Stimulated activated CD8-positive, alpha-beta memory T cell treated with anti-CD3 and anti-CD28 coated beads, Interleukin-2, amount 100 ng/mL, for 1 hour (primary cell): ENCODE measurements at places on chromosomes 11 and 22.

DNA sequence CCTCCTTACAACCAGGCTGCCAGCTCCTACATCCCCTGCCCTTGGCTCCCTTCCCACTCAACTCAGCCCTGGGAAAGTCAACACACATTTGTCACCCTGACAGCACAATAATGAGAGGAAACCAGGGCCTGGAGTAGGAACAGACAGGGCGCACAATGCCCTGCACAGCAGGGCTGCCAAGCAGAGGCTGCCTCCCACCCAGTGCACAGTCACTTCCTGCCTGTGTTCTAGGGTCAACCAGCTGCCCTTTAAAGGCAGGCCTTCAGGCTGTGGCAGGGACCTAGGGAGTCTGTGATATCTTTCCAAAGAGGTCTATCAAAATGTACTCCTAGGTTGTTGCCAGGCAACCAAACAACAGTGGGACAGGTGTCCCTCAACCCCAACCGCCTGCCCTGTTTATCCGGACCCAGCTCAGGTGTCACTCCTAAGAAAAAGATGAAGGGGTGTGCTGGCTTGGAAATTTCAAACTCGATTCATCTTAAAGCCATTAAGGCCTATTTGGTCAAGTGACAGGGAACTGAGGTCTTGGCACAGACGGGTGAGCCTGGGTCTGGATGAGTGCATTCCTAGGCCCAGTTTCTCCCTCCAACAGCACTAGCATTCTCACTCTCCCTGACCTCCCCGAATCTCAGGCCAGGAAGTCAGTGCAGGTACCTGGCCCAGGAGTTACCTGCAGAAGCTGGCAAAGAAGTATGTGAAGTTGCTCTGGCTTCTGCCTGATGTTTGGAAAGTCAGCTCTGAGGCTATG lies 110.3 kb upstream of the PITPNB start:
- no peak for DNase-seq

DNA sequence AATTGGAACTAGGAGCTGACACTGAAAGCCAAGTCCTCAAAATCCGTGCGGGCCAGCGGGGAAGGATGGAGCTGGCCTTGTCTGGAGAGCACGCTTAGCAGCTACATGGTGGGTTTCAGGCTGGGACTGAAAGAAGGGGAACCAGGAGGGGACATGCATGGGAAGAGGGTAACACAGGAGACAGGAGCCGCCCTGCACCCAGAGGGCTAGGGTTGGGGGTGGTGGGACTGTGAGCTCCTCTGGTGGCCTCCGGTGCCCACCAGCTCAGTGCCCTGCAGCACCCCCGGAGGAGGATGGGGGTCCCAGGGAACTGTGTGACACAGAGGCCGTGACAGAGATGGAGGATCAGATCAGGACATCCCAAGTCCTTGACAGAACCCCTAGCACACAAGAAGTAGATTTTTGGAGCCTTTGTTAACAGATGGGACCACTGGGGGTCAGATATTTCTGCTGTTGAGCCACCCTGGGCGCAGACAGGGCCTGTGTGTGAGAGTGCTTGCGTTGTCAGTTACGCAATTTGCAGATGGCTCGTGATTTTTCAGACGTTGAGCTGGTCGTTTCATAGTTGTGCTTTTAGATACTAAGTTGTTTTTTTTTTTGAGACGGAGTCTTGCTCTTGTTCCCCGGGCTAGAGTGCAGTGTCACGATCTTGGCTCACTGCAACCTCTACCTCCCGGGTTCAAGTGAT lies 21.3 kb upstream of the GRAMD4 start:
- no peak for DNase-seq

DNA sequence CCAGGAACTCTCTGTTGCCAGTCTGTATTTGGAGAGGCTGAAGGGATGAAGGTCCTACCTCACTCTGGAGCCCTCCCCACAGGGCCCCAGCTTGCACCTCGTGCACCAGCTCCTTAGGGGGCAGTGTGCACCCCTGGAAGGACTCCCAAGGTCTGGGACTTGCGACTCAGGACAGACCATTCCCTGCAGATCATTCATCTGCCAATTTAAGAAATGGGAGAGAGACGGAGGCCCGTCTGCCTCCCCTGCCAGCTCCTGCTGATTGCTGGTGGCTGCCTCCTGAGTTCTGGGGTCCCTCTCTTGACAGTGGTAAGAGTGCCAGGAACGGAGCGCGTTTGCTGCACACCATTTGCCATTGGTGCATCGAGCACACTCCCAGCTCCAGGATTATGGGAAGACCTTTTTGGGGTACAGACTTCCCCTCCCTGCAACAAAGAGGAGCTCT lies 27.4 kb upstream of the MALAT1 start:
- DNase-seq: no peak

GRCh38 chr11:62999649-63000048 lies 14.9 kb upstream of the SLC22A6 start:
- no peak for DNase-seq

DNA sequence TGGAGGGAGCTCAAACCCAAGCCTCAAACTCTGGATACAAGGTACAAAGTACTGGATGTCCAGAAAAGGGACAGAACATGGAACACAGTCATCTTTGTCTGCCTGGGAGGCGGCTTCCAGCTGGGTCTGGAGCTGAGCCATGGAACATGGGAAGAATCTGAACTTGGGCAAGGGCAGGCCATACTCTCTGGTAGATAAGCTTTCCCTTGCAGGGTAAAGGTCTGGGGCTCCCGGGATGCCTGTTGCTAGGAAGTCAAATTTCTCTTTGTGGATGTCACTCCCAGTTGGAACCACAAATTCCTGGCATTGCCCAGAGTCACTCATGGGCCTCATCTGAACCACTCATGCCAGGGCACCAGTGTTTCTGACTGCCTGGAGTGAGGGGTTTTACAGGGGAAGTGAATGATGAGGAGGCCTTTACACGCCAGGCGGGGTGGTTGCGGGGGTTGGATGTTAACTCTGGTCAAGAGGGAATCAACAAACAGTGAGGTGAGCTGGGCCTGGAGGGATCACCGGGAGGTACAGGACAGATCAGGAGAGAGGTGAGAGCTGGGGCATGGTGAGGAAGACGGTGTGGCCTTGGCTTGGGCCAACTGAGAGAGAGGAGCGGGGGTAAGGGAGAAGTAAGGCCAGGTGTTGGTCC lies 5.7 kb downstream of the FTH1 start:
- no peak for DNase-seq

DNA sequence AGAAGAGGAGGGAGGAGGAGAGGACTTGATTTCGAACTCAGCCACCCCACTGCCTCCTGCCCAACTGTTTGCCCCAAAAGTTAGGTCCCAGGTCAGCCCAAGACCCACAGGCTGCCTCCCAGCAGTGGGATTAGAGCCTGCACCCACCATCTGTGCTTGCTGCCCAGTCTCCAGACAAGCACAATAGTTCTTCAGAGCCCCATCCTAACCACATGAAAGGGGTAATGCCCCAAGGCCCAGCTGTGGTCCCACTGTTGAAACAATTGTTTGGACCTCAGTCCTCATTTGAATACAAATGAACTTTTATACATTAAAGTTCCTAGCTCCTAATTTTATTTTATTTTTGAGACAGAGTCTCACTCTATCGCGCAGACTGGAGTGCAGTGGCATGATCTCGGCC lies 5.4 kb upstream of the VPS51 start:
- DNase-seq: no peak

DNA sequence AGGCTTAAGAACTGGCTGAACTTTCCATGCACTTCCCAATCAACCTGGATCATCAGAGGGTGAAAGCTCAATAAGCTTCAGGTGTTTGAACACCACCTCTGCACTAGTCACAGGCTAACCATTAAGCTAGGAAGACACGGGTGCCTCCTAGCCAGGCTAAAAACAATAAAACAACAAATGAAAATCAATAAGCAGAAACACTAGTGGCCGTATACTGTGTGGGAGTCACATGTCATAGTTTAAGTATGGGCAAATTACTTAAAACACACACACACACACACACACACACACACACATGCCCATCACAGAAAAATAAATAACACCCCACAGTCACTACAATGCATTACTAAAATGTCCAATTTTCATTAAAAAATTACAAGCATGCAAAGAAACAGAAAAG lies 85.2 kb downstream of the APOL5 start:
- DNase-seq: no peak

GRCh38 chr11:63589000-63589399 lies 25.2 kb downstream of the PLAAT3 start:
- DNase-seq: no peak

- DNase-seq: no peak
Observed at GRCh38 chr11:43693731-43694130, 13.2 kb downstream of the HSD17B12 start.

GRCh38 chr11:134261626-134262488 lies 8.5 kb downstream of the ACAD8 start:
- no peak for DNase-seq

GRCh38 chr11:110829873-110830272 lies 117.6 kb upstream of the ARHGAP20 start:
- DNase-seq: no peak

DNA sequence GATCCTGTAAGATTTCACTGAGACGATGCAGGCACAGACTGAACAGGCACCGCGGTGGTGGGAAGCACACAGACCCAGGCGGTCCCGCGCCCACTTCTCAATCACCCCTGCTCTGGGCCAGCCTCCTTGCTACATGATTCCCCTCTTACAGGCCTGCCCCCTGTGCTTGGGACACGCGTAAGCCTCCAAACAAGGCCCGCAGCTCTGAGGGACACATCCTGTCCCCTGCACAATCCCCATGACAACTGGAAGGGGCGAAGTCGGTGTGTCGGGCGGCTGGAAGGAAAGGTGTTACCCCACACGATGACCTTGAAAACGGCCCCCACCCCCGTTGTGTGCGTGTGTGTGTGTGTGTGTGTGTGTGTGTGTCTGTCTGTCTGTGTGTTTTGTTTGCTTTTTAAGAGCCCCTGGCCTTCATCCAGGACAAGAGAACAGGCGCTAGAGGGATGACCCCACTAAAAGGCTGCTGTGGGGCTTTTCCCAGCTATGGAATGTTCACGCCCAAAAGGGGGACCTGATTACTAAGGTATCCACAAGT lies 13.1 kb downstream of the CELSR1 start:
- DNase-seq: no peak

DNA sequence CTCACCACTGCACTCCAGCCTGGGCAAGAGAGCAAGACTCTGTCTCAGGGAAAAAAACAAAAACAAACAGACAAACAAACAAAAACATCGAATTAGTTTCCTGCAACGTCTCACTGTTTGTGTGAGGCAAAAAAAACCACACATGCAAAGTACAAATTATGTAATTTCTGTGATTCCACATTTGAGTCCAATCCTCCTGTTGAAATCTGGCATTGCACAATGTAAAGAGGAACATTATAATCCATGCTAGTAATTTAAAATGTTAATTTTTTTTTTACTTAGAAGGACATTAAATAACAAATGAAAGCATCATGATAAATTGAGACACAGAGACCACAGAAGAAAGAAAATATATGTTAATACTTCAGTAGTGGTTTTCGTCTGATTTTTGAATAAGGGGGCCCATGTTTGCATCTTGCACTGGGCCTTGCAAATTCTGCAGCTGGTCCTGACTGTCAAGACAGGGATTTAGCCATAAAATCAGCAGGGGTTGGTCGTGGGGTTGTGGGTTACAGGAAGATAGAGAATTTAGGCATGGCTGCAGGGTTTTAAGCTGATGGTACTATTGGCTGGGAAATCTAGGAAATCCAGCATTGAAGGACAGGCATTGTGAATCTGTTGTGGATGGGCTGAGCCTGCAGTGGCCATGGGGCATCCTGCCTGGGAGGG lies 102.6 kb upstream of the ALDH3B2 start:
- no peak for DNase-seq

GRCh38 chr11:90256404-90257157 lies 33.7 kb upstream of the CHORDC1 start:
- DNase-seq: no peak

DNA sequence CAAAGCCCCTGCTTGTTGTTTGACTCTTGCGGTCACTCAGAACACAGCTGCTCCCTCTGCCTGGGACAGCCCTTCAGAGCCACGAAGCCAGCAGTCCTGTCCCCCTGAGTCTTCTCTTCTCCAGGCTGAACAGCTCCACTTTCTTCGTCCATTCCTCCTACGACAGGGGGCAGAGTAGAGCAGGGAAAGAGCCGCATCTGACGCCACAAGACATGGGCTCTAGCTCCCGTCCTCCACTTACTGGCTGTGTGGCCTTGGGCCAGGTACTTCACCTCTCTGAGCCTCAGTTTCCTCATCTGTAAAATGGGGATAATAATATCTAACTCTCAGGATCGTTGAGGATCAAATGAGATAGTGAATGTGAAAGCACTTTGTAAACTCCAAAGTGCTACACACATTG lies 29.9 kb downstream of the CHRDL2 start:
- DNase-seq: no peak

DNA sequence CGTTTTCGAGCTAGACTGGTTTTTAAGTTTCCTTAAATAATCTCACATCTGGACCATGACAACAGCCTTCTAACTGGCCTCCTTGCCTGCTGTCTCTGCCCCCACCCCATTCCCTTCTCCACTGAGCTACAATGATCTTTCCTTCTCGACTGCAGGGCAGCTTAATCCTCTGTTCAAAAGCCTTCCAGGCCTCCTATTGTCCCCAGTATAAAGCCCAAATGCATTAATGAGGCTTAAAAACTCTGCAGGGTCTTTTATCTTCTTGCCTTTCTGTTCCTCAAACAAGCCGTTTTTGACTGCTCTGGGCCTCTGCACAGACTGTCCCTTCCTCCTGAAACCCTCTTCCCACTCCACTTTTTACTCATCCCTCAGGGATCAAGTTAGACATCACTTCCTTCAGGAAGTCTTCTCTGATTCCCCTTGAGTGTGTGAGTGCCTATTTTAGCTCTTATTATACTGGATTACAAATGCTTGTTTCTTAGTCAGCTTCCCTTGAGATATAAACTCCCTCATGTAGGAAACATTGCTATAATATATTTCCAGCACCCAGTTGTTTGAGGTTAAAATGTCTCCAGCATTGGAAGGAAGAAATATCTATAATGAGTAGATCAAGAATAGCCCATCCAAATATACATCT lies 23.6 kb upstream of the PAMR1 start:
- no peak for DNase-seq

- DNase-seq: no peak
Observed at GRCh38 chr11:120569861-120570260, 58.3 kb downstream of the GRIK4 start.

GRCh38 chr22:29030016-29030617 lies 31.5 kb downstream of the C22orf31 start:
- no peak for DNase-seq

- no peak for DNase-seq
Observed at GRCh38 chr22:29435236-29436136, 2.9 kb upstream of the RFPL1 start.

DNA sequence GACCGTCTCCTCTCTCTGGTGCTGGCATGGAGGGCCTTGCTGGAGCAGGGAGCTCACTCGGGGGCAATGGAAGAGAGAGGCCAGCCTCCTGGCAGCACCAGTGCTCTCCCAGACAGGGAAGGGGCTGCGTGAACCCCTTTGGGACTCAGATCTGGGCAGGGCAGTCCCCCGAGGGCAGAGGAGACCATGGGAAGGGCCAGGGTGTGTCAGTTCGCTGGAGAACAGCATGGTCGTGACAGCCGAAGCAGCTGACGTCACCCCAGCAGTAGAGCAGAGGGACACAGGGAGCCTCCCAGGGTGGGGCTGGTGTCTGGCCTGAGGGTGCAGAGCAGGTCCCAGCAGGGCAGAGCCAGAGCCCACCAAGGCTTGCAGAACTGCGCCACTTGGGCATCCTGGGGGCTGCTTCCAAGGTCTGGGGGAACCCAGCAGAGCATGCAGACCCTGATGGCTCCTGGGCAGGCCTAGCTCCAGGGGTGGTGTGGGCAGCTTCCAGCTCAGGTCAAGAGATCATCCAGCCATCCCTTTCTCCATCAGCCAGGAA lies 71.0 kb upstream of the KCNQ1OT1 start:
- no peak for DNase-seq
